NCI-H524 (cell line): ENCODE measurements at places on chromosomes 1 and 21.

DNA sequence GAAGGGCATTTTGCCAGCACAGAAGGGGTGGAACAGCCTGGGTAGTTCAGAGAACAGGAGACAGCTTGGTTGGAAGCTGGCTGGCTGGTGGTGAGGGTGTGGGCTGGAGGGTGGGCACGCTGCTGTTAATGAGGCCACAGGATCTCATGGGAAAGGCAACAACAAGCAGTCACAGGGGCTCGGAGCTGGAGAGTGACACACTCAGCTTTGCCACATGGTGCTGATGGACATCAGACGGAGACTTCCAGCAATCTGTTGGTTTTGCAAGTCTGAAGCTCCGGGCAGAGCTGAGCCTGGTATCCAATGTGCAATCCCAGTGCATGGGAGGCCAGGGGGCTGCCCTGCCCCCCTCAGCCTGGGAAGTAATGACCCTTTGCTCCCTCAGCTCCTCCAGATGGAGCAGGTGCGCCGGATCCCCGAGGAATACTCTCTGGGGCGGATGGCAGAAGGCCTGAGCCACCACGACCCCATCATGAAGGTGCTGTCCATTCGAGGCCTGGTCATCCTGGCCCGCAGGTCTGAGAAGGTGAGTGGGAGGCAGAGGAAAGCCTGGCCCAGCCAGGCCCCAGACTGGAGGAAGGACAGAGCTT lies 15.6 kb upstream of the TTC4 start:
- no peak for DNase-seq

DNA sequence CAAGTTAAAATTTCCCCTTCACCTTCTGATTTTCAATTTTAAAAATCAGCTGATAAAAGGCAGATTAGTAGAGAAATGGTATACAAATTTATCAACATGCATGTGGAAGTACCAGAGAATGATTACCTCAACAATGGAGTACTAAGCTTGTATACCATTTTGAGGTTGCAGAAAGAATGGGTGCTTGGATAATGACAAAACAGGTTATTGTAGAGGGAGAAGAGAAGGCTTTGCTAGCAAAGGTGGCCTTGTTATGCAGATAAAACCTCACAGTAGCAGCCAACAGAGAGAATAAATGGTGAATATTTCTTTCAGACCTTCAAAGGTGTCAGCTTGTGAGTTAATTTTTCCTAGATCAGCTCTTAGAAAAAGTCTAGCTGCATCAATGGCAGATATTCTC lies 1174.9 kb upstream of the ADGRL4 start:
- no peak for DNase-seq

DNA sequence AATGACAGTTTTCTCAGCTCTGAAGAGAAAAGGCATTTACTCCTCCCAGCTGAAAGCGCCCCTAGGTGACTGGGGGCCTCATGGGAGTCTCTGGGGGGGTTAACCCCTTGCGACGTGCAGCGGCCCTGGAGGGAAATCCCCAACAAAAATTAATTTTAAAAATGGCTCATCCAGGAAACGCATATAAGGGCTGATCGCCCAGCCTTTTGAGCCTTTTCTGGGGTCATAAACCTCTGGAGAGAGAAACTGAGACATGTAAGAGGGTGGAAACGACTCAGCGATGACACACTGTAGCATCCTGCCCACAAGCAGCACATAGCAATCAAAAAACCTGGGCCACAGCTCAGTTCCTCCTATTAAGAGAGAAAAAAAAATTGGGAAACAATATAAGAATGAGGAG lies 20.4 kb upstream of the HPDL start:
- no peak for DNase-seq

DNA sequence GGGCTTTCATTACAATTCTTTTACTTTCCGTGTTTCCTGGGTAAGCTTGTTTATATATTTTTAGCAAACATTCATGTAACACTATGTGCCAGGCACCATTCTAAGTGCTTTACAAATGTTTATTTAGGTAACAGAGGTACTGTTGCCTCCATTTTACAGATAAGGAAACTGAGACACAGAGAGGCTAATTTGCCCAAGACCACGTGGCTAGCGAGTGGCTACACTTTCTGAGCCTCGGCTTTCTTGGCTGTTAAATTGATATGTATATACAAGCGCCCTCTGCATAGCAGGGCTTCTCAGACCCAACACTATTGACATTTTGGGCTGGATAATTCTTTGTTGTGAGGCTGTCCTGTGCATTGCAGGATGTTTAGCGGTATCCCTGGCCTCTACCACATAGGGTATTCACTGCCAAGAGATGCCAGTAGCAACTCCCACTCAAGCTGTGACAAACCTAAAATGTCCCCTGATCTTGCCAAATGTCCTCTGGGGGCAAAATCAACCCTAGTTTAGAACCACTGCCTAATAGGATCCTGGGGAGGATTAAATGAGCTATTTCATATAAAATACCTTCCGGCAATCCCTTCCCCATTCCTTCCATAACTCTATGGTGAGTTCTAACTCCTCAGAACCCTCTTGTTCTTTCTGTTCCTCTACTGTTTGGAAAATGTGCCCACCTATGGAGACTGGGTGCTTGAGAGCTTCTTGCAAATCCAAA lies 17.2 kb upstream of the ID3 start:
- no peak for DNase-seq

DNA sequence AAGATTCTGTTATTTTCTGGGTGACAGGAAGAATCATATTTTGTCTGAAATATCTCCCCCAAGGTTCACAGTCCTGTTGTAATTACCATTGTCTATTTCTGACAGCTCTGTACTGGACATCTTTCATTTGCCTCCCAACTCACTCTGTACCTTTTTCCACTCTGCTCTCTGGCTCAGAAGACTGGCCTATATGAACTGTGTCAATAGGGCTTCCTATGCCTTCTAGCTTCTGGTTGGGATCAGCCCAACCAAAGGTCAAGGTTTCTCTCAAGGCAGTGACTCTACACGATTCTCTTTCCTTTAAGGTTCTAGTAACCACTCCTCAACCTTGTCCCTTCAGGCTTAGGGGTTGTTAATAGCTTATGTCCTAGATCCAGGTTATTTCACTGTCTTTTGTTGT lies 17.5 kb downstream of the KLHL12 start:
- no peak for DNase-seq

GRCh38 chr1:112099979-112100378 lies 110.5 kb upstream of the KCND3 start:
- DNase-seq: no peak

DNA sequence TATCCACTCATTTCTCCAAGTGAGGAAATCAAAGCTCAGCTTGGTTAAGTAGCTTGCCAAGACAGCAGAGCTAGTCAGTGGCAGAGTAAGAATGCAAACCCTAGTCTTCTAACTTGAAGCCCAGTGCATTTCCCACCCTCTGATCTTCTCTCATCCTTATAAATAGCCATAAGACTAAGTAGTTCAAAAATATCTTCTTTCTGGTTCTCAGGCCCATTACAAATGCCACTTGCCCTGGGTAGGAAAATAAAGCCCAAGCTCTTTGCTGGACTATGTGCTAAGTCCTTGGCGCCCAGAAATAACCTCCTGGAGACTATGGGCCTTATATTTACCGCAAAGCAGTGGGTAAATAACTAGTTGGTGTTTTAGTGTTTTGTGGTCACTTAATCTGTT lies 505.8 kb downstream of the PLPP3 start:
- DNase-seq: no peak

GRCh38 chr1:220616836-220617235 lies 73.3 kb upstream of the C1orf115 start:
- DNase-seq: no peak

DNA sequence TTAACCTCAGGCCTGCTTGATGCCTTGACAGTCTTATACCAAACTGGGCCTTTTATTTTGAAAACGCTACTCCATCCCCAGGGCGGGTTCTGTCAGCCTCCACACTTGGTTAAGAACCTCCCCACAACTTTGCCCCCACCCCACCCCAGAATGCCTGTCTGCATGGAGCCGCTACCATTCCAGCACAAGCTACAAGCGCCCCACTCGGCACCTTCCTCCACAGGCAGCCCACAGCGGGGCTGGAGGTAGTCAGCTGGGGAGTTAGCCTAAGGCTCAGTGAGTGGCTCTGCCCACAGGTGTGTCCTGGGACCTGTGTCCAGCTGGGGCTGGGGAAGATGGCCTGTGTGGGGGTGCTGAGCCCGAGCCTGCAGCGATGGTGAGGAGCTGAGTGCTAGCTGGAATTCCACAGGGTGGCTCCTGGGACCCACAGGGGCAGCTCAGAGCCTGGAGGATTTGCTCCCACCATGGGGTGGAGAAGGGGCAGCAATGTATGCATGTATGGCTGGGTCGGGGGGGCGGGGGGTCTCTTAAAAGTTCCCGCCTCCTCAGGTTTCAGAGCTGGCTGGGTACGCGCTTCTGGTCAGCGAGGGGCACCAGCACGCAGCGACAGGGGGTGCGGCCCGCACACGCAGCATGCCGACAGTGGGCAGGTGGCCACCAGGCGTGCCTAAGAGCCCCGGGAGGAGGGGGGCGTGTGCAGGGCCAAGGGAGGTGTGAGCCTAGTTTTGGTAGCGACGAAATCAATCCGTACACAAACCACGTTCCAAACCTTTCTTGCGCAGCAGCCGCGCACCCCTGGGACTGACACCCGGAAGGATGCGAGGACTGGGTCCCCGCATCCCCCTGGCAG lies 917 bp downstream of the ETNK2 start:
- peak; percentile 26 for DNase-seq

- peak; percentile 92 for DNase-seq
Observed at GRCh38 chr1:181062836-181063428, 25.6 kb upstream of the IER5 start.

- DNase-seq: no peak
Observed at GRCh38 chr1:214310010-214310409, 29.1 kb downstream of the SMYD2 start.

- no peak for DNase-seq
Observed at GRCh38 chr1:35633547-35633946, 7.8 kb downstream of the PSMB2 start.

- no peak for DNase-seq
Observed at GRCh38 chr1:30104551-30104950, 618.8 kb downstream of the MATN1 start.

DNA sequence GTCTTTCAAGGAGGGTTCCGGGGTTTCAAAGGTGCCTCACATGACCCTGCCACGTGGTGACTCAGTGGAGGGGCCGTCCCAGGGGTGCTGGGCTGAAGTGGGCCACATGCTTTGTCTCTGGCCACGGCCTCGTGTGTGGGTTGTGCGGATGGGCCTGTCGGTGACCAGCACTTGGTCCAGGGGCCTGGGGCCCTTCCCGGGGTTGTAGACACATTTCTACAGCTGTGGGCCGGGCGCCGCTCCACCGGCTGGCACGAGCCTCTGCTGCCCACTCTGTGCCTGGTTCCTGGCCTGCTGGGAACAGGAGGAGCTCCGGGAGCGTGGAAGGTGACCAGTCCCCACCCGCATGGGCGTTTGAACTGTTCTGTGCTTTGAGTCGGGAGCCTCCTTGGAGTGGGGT lies 75.4 kb upstream of the TTC34 start:
- DNase-seq: no peak

DNA sequence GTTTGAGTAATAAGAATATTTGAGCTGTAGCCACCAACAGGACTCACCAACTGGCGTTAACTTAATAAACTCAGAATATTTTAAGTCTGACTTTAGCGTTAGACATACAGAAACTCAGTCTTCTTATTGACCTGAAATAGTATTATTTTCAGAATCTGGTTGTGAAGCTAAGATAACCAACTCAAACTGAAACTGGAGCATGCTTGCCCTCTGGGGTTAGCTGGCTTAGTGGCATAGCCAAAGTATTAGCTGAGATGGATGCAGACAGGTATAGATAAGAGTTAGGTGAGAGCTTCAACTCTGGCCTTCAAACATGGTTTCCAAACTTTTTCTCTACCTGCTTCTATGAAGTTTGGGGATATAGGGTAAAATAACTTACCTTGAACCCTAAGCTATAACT lies 40.5 kb downstream of the AMY1C start:
- no peak for DNase-seq

- DNase-seq: no peak
Observed at GRCh38 chr21:32817208-32817607, 45.7 kb upstream of the PAXBP1 start.

DNA sequence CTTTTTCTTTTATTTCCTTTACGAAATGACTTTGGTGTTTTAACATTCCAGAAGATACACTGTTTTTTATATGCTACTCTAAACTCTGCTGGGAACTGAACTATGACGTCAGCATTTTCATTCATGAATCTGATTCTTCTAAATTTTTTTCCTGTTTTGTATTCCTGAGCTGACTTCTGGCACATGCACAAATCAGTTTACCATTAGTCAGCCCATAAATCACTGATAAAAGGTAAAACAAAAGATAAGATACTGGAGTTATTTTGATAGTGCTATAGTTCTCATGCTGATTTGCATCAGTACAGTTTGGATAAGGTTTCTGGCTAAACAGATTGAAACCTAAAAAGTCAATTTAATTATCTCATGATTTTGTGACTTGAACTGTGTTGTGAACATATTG lies 10.4 kb downstream of the CAMTA1 start:
- no peak for DNase-seq

DNA sequence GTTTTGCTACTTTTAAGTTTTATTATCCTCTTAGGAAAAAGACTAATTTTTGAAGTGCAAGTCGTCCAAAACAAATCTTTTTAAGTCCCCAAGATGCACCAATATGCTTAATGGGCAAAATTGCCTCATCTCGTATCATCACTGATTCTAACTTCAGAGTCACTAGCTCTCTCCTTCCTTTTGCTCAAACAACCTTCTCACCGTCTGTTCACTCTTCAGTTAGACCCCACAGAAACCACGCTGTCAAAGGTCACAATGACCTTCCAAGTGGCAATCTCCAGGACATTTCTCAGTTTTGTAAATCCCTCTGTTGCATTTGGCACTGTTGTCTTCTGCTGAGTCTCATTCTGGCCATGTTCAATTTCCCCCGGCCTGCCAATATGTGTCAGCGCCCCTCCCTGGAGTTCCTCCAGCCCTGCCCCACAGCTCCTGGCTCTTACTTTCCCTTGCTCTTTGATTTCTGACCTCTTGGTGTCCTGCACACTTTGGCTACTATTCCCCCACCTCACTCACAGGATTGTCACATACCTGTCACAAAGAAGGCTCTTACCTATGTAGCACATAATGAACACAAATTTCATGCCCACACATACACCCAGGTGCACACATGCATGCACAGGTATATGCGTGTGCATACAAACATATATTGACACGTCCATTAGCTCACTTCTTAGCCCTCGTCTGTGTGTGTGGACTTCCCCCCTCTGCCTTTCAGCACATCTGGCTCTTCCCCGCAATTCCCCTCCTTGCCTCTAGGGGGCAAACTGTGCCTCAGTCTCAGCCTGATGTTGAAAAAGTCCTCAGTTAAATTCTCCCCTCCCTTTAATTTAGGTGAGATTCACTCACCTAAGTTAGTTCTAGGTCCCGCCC lies 354.0 kb upstream of the DUSP10 start:
- peak; percentile 8 for DNase-seq

GRCh38 chr1:242467556-242468145 lies 56.8 kb downstream of the PLD5 start:
- DNase-seq: peak; percentile 44
